ENCODE measurements at places on chromosomes 16 and 17.
A peak's percentile ranks its signal among the peaks of the same experiment; 100 is the strongest.

DNA sequence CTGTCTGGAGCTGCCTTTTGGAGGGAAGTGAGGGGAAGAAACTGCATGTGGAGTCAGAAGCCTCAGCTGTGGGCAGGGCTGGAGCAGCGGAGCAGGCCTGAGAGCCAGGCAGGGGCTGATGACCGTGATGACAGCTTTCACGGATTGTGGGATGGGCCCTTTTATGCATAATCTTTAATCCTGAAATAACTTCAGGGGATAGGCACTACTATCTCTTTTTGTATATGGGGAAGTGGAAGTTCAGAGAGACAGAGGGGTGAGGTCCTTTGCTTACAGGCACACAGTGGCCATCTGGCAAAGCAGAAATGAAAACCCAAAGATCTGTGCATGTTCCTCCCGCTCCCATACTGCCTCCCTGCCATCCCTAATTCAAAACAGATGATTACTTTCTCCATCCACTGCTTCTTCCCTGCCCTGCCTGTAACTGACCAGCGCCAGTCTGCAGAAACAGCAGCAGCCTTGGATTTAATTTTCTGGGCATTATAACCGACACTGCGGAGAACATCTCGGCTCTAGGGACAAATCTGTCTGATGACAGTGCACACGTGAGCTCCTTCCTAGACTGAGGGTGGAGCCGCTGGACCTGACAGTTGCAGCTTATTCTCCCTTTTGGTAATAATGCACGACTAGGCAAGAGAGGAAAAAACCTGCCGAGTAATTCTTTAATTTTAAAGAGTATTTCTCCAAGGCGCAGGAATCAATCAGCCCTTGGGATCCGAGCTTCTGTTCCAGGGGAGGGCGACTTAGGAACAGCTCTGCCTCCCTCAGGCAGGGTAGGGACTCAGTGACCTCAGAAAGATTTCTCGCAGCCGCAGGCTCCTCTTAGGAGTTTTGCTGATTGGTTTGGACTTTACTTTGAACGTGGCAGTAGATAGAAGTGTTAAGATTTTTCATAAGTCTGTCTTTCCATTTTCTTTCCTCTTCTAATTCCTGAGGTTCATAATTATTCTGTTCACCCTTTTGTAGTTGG is 95.4 kb downstream of the UTP18 start:
- no peak for DNase-seq

DNA sequence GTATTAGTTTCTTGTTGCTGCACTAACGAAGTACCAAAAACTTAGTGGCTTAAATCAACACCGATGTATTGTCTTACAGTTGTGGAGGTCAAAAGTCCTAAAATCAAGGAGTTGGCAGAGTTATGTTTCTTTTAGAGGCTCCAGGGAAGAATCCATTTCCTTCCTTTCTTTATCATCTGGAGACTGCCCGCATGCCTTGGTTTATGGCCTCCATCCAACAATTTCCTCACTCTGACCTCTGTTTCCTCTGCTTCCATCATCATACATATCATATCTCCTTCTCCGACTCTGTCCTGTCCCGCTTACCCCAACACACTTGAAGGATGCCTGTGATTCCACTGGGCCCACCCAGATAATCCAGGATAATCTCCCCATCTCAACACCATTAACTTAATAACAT is 627.8 kb downstream of the KCNJ2 start:
- no peak for DNase-seq

DNA sequence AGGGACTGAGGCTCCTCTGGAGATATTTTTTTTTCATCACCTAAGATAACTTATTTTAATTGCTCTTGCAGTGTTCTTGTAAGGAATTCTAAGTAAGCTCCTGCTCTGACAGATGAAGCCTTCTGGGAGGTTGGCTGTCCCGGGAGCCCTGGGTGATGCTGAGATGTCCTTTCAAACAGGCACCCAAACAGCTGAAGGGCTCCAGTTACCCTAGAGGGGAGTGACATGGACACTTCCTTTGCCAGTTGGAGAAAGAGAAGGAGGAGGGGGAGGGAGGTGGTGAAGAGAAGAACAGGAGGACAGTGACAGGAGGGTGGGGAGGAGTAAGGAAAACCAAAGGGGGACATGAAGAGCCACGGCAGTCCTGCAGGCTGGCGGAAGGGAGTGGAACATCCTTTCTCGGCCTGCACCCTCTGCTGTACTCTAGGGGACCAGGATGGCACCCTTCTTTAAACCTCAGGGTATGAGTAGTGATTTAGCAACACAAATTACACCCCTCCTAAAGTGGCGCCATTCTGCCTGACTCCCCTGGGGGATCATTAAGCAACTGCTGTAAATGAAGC is 51.8 kb downstream of the MYH3 start:
- no peak for DNase-seq

DNA sequence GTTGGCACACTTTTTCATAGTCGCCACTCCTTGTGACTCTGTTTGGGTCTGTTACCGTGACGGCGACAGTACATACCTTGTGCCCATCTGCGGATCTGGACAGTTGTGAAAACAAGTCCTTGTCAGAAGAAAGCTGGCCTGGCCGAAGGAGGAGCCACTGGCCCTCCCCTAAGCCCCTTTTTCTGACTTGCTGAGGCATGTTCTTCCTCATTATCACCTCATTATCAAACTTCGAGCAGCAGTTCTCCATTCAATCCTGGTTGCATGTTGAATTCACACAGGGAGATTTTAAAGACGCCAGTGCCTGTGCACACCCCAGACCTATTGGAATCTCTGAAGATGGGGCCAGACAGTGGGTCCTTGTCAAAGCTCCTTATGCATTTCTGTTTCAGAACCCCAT is 61.1 kb downstream of the CYLD start:
- no peak for DNase-seq

DNA sequence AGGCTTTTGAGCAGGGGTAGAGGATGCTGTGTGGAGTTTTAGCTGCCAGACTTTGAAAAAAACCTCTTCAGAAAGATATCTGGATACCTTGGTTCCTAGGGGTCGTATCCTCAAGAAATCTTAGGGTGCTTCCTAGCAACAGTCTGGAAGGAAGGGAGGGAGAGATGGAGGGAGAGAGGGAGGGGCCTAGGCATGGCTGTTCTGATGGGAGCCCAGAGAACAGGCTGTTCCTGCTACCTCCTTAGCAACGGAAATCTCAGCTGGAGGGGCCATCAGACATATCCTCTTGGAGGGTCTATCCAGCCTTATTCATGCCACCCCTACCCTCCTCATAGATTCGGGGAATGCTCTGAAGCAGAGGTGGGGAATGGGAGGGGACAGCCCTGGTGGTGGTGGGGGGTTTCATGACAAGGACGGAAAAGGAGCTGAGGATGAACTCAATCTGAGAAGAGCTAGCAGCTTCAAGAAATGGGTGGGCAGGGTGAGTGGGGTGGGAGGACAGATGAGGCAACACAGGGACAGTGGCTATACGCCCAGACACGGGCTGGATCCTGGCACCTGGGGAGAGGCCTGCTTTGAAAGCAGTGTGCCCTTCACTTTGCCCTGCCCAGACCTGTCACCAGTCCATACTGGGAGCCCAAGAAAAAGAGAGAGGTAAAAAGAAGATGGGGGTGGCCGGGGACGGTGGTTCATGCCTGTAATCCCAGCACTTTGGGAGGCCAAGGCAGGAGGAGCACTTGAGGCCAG is 2.9 kb upstream of the THRA start:
- DNase-seq: no peak

GRCh38 chr17:32954477-32954876 is 26.5 kb downstream of the TMEM98 start:
- no peak for DNase-seq

DNA sequence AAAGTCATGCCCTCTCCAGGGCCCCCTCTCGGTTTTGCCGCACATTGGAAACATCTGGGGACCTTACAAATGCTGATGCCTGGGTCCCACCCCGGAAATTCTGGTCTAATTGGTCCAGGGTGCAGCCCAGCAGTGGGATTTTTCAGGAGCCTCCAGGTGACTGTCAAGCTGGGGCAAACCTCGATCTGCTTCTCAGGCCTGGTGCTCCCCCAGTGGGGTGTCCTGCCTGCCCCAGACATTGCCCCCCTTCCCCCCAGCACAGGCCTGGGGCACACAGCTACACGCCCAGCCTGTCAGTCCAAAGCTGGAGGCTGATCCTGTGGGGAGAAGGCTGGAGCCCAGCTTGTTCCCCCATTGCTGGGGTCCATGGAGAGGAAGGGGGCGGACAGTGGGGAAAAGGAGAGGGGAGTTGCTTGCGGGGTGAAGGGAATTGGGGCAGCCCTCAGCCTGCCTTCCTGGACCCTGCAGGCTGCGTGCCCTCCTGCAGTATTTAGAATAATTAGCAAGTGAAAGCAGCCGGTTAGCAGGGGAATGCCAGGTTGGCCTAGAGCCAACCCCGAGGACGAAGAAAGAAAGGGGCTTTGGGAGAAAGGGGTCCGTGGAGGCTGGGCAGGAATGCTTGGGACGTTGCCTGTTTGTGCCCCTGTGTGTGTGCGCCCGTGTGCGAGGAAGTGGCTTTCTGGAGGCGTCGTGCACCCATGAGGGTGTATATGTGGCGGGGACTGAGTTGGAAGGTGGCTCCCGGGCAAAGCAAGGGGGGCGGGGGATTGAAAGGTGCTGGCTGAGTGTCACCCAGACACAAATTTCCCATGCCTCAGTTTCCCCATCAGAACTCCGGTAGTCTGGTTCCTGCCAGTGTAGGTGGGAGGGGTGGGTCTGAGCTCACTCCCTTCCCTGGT is 5.9 kb downstream of the FOXJ1 start:
- no peak for DNase-seq

GRCh38 chr17:45073414-45074070 is 12.4 kb downstream of the NMT1 start:
- DNase-seq: no peak

- peak; percentile 58 for DNase-seq
Measured at GRCh38 chr17:76968707-76969597, 100.7 kb downstream of the MGAT5B start.

- DNase-seq: no peak
Measured at GRCh38 chr17:37698911-37699255, 46.0 kb downstream of the HNF1B start.

GRCh38 chr16:58882292-58882691 is 148.2 kb upstream of the GOT2 start:
- no peak for DNase-seq

GRCh38 chr16:85805442-85806045 is 6.0 kb downstream of the COX4I1 start:
- DNase-seq: no peak

GRCh38 chr17:31857920-31858641 is 963 bp downstream of the COPRS start:
- no peak for DNase-seq

- DNase-seq: no peak
Measured at GRCh38 chr17:29412780-29413565, 22.8 kb downstream of the TAOK1 start.

- no peak for DNase-seq
Measured at GRCh38 chr17:46033392-46033791, 34.3 kb downstream of the STH start.

GRCh38 chr16:3788711-3789374 is 71.5 kb upstream of the TRAP1 start:
- DNase-seq: no peak

GRCh38 chr16:58413359-58413758 is 21.1 kb downstream of the GINS3 start:
- no peak for DNase-seq

GRCh38 chr17:17512866-17513265 is 16.7 kb upstream of the RASD1 start:
- no peak for DNase-seq

DNA sequence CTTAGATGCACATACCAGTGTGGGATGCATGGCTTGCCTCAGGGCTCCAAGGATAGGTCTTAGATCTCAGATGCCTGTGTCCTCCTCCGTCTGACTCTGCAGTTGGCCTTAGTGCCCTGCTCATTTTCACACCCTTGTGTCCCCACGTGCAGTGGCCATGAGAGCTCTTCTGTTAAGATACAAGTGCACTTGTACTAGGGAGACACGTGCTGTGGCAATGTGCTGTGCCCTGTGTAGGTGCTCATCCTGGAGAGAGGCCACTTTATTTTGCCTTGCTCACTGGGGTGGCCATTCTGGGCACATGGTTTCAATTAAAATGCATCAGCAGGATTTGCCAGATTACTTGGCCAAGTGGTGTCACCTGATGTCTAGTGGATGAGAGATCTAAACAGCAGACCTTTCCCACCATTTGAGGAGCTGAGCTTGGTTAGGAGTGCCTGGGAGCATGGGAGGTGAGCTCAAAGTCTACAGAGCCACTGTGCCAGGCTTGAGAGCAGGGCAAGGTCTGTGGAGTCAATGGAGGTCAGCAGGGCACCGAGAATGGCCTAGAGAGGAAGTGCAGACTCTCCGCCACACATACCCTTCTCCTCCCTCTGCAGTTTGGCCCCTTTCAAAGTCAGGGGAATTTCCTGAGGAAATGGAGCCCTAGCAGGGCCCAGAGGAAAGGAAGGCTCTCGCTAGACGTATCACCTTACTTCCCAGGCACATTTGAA is 25.2 kb upstream of the SMPD3 start:
- no peak for DNase-seq

- no peak for DNase-seq
Measured at GRCh38 chr17:66444031-66444430, 141.6 kb downstream of the PRKCA start.

DNA sequence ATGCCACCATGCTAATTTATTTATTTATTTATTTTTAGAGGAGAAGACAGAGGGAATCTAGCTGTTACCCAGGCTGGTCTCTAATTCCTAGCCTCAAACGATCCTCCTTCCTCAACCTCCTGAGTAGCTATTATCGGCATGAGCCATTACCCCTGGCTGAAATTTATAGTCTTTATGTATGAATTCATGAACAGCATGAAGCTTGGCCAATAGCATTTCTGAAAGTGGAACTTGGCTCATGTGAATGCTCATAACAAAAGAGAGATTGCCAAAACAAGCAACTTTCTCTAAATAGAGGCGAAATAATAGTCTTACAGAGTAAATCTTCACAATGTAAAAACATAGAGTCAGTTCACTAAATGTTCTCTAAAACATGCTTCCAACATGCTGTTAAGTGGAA is 30.1 kb upstream of the SMURF2 start:
- DNase-seq: no peak

GRCh38 chr16:57031156-57031555 is 41.8 kb downstream of the NLRC5 start:
- no peak for DNase-seq

GRCh38 chr16:78836802-78837491 is 737.5 kb downstream of the WWOX start:
- no peak for DNase-seq

GRCh38 chr17:59811209-59811608 is 81.5 kb downstream of the TUBD1 start:
- DNase-seq: no peak

DNA sequence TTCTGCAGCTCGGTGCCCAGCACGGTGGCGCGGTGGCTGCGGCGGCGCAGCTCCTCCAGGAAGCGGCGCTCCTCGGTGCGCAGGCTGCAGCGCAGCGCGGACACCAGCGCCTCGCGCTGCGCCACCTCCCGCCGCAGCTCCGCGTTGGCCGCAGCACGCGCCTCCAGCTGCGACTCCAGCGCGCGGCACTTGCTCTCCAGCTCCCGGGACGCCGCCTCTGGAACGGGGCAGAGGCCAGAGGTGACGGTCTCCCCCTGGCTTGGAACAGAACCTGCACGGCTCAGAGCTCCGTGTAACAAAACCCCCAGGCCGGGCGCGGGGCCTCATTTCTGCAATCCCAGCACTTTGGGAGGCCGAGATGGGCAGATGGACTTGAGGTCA is 13.2 kb upstream of the CLUH start:
- DNase-seq: peak; percentile 47

All from activated CD4-positive, alpha-beta T cell treated with anti-CD3 and anti-CD28 coated beads, Interleukin-2, amount 50 U/mL, for 48 hours (primary cell).